ENCODE measurements at places on chromosomes 7 and 10.

GRCh38 chr10:109956454-109957091, 33.3 kb upstream of the XPNPEP1 start:
- DNase-seq, result peak; percentile 6

DNA sequence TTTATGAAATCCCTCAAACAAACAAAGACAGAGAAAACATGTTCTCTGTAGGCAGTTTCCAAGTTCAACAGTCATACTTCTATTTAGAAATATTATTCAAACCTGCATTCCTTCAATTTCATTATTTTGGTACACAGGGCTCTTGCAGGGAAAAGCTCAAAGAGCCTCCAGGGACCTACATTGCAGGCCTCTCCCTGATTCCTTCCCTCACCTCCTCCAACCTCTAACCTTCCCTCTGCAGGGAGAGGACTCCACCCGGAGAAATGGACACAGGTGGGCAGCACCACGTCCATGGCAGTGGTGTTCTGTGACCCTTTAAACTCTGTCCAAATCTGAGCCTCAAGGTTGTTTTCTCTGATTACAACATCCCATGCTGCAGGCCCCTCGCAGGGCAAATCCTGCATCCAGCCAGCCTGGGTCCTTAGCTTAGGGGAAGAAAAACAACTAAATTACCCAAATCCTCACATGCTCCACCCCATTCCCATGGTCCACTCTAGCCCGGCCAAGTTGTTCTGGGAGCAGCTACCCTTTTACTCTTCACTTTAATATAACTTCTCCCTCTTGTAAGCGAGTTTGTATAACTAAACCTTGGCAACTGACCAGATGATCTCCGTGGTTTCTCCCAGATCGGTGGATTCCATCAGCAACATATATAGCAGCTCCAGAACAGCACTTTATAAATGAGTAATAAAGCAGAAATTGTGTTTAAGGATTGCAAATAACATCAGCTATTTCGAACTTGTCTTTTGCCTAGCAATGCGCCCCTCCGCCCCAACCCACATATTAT, 129.8 kb downstream of the CUBN start:
- no peak for DNase-seq

- DNase-seq, result no peak
These were observed 30.2 kb upstream of the NUB1 start for GRCh38 chr7:151311294-151311864.

- DNase-seq, result no peak
These were observed 131.9 kb downstream of the TFPI2 start for GRCh38 chr7:93758631-93759030.

GRCh38 chr10:49038711-49039110, 76.6 kb downstream of the VSTM4 start:
- DNase-seq, result no peak

- DNase-seq, result no peak
These were observed 6.5 kb downstream of the RBP4 start for GRCh38 chr10:93594518-93594917.

Measured in stimulated activated CD4-positive, alpha-beta T cell treated with anti-CD3 and anti-CD28 coated beads, Interleukin-12 subunit alpha, Interleukin-12 subunit beta, amount 100 ng/mL, for 4 hours (primary cell).